ENCODE measurements at places on chromosomes 1 and 21.

- DNase-seq: no peak
Observed at GRCh38 chr21:38804030-38804788, 1.5 kb upstream of the ETS2 start.

DNA sequence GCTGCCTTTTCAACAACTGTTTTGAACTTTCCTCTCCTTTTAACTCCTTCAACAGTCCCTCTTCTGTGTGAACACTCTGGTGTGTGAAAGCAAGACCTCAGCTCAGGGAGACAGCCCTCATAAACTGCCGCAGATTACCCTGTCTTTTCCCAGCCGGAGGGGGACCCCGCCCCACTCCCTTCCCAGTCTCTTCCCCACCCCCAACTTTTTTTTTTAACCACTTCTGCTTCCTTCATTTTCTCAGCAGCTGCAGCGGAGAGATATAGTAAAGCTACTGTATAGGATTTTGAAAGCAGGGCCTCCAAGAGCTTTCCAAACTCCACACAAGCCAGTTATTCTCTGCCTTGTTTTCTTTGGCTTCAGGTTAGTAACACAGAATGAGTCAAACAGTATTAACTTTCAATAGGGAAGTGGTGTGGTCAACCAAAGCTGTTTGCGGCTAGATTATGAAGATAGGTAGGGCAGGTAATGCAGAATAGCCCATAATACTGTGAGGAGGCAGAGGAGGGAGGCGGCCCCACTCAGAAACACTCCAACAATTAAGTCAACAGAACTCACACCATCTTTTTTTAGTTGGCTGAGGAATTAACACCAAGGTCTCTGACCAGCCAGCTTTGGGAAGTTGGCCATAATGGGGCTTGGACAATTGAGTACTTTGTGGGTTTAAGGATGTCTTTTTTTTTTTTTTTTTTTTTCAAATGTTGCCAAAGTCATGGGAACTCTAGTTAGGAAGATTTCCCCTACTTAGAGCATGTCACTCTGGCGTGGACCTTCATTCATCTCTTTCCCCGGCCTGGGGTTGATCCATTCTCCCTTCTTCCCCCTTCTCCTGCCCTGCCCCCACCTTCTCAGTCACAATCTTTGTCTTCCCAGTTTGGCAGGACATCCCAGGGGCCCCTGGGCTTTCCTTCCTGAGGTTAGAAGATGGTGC lies 177.0 kb downstream of the CLIC6 start:
- no peak for DNase-seq

DNA sequence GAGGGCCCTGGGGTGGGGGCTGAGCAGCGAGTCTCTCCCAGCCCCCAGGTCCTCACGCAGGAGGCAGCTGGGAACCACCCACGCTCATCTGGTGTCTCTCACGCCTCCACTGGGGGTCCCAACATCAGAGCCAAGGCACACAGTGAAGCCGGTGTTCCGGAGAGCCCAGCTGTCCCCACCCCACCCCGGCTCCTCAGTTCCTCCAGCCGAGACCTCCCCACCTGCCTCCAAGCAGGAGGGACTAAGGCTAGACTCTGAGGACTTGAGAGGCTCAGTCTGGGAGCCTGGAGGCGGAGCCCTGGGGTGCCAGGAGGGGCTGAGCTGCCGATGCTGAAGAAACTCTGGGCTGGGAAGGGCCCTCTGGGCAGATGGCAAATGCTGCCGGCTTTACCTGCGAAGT lies 1.6 kb upstream of the HPCA start:
- DNase-seq: no peak

GRCh38 chr1:33379631-33380354 lies 51.1 kb downstream of the PHC2 start:
- DNase-seq: no peak

- DNase-seq: no peak
Observed at GRCh38 chr1:231613419-231614349, 12.9 kb upstream of the DISC1 start.

DNA sequence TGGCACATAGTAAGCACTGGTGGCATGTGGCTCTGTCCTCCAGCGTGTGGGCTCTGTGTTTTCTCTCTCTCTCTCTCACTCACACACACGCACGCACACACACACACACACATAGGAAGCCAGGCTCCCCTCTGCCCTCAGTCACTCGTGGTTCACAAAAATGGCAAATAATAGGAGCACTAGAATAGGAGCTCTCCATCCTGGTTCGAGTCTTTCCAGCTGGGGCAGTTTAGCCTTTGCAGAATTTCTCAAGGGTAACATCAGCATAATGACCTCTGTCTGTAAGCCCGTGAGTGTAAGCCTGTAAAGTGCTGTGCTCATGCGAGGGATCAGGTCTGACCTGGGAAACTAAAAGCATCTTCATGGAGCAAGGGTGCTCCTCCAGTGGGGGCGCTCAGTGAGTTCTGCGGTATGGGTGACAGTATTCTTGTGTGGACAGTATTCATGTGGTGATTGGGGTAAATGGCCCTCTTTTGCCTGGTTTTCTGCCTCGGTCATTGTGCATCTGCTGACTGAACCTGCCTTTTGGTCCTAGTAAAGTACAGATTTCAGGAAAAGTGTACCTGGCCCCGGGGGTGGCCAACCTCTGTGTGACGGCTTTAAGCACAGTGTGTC lies 842 bp upstream of the ZC3H12A start:
- DNase-seq: no peak

DNA sequence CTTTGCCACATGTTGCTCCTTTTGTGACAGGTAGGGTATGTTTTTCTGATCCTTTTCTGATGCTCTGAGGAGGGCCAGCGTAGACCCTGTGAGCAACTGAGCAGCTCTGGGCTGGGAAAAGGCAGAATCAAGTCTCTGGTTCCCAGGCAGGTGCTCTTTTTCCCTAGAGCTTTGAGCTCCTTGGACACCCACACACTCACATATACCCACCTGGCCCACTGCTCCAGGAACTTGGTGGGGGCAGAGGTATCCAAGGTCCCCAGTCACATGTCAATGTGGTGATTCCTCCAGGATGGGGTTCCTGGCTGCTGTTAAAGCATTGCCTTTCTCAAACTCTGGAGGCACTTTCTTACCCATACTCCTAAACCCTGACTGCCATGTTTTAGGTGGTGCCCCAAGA lies 5.4 kb downstream of the CD2 start:
- DNase-seq: no peak

DNA sequence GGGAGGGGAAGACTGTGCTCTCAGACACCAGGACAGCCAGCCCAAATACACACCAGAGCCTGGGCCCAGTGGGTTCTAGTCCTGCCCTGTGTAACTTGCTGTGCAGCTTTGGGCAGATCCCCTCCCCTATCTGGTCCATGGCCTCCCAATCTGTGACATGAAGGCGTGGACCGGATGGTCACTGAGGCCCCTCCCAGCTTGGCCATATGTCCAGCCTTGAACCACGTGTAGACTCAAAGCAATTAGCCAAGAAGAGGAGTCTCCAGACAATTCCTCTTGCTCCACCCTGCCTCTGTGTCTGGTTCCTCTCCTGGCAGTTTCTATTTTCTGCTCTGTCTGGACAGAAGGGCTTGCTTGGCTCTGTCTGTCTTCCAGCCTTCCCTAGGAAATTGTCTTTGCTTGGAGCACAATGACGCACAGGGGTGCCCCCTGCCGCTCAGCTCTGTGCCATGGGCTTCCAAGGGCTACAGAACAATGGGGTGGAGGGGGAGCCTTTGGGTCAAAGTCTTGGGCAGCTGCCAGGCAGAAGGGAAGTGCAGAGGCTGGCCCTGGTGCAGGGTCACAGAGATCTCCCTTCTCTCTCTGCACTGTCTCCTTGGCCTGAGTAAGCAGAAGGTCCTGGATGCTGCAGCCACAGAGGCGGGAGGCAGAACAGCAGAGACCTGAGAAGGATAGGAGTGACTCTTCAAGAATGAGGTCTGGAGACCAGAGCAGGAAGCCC lies 66.1 kb downstream of the TENT5C start:
- no peak for DNase-seq

DNA sequence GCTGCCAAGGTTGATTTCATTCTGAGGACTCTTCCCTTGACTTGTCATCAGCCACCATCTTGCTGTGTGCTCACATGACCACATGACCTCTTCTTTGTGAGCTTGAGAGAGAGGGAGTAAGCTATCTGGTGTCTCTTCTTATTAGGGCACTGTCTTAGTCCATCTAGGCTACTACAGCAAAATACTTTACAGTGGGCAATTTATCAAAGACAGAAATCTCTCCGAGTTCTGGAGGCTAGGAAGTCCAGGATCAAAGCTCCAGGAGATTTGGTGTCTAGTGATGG lies 11.9 kb upstream of the RPS6KA1 start:
- DNase-seq: no peak

DNA sequence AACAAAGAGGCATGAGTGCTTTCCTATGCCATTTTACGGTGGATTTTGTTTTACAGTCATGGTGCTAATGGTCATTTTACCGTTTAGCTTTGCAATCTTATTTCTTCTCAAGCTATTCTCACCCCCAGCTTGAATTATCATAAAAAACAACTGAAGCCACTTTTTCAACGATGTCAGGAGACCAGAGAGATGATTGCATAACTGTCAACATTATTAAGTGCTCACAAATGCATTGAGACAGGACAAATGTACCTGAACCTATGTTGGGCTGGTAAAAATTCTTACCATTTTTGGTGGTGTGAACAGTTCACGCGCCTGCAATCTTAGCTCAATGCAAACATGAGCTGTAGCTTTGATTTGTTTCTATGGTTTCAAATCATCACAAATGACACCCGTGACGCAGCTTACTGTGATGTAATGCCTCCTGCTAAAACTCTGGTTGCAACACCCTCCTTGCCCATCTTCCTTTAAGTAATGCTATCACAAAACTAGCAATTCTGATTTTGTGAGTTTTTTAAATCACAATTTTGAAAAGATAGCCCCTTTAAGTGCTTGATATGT lies 104.4 kb downstream of the UCHL5 start:
- DNase-seq: no peak

DNA sequence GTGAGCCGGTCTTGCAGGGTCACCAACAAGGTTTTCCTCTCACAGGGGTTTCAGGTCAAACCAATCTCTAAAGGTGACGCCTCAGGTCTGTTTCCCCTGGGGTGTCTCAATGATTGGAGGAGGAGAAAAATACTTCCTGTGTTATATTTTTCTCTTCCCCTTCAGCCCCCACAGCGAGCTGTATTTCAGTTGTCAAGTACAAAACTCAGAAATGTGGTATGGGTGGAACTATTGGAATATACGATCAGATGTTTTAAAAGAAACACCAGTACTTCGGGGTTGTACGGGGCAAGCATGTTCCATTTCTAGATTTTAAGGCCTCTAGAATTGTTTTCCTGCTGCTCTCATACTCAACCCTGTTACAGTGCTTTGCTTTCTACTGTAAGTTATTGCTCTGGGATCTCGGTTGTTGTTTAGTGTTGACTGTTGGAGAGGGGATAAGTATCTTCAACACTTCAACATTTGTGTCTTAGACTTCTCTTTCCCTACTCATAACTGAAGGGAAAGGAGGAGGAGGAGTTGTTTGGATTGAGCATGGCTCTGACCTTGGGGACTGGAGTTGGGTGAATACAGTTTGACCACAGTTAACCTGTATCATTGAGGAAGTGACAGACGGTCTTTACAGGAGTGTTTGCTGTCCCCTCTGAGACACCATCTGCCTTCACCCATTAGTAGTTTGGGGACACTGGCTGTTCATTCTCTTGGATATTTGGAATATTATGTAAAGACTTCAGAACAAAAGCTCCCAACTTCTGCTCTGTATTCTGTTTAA lies 2.0 kb downstream of the MAPKAPK2 start:
- no peak for DNase-seq

DNA sequence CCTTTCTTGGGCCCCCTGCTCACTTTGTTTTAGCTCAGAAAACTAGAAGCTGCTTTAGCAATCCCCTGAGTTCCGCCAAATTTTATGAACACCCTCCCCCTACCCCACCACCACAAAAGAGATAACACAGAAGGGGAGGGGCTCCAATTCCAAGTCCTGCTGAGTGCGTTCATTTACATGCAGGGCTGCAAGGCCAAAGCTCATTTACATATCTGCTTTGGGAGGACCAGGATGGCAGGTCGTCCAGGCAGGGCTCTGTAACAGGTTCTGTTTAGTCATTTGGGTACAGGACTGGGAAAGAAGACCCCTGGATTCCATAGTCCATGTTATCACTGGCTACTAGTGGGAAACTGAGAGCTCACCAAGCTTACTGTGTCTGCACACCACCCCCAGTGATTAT lies 35.9 kb upstream of the KIF21B start:
- DNase-seq: no peak

- DNase-seq: no peak
Observed at GRCh38 chr1:37549341-37549740, 4.8 kb downstream of the SNIP1 start.

GRCh38 chr1:11691302-11691914 lies at the start of gene DRAXIN:
DRAXIN (plus strand) TSS chr1:11691710; CDS start chr1:11706259, 14,549 bp downstream.
- no peak for DNase-seq

DNA sequence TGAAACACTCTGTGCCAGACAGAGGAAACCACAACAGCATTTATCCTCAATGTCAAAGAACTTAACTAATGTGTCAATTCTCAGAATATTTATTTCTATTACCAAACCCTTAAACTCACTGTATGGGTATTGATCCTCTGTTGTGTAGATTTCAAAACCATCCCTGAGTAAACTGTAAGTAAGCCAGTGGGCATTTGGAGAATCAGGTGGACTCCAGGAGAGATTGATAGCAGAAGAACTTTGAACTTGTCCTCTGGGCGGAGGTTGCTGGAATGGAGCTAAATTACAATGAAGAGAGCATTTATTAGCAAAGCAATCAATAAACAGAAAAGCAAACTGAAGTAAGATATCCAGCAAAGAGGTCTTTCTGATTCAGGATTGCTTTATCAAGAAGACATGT lies 216.1 kb downstream of the USH2A start:
- DNase-seq: no peak

DNA sequence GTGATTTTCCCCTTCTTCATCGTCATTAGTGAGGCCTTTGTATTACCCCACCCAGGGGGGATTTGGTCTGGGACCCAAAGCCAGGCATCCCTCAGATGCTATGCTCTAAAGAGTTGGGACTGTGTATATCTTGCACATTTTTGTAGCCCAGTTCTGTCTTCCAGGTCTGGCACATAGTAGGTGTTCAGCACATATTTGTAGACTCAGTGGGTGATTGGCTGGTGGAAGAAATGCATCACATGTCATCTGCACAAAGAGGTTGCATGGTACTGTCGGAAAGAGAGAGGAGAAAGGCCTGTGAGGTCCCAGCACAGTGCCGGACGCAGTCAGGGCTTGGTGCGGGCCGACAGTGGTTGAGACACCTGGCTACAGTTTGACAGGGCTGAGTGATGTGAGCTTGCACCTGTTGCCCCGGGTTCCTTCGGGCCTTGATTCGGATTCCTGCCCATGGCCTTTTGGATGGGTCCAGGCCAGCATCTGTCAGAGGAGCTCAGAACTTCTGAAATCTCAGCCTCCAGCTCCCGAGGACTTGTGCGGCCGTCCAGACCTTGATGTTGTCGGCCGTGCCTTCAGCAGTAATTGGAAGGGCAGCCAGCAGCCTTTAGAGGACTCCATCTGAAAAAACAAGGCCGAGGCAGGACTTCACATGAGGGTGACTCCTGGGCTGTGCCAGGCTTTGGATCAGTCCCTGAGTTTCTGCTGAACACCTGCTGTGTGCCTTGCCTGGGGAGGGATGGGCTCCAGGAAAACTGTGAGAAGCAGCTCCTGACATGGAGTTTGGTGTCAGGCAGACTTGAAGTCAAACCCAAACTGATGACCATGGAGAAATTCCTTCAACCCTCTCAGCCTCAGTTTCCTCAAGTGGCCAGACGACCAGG lies 40.9 kb upstream of the PADI1 start:
- DNase-seq: no peak

GRCh38 chr1:149883598-149884247 lies 15.6 kb upstream of the BOLA1 start:
- no peak for DNase-seq

All from activated CD8-positive, alpha-beta memory T cell treated with anti-CD3 and anti-CD28 coated beads for 1 hour (primary cell).